A549 treated with RU486 at 1 μM for 4 hours (cell line): ENCODE measurements at places on chromosomes 4 and X. TPM values are rescaled to one million over a fixed set of nuclear protein-coding genes. Genes with fewer than 3 reads are reported as not detected.

The ZNF518B gene
- total RNA-seq, result 1.5 to 3.9 TPM (median 3.5 TPM) in 5 replicates

The UBQLN2 gene
- total RNA-seq, result 17.9 to 24.7 TPM (median 23.5 TPM) in 5 replicates

The GAGE12J gene
- not detected in 5 replicates for total RNA-seq

The KIF4A gene
- 24.2 to 29.0 TPM (median 27.9 TPM) in 5 replicates for total RNA-seq

The DUSP21 gene
- not detected in 5 replicates for total RNA-seq

The DGKQ gene
- total RNA-seq, result 4.0 to 7.9 TPM (median 6.9 TPM) in 5 replicates

The DAPP1 gene
- not detected in 5 replicates for total RNA-seq

The CLNK gene
- total RNA-seq, result not detected in 5 replicates

The SMARCA1 gene
- total RNA-seq, result 26.9 to 59.2 TPM (median 46.6 TPM) in 5 replicates

The BEX2 gene
- 7.5 to 12.9 TPM (median 10.3 TPM) in 5 replicates for total RNA-seq

The RPS6KA6 gene
- 3.1 to 6.9 TPM (median 6.1 TPM) in 5 replicates for total RNA-seq

The AFP gene
- 1.7 to 13.1 TPM (median 2.3 TPM) in 5 replicates for total RNA-seq

The MBNL3 gene
- total RNA-seq, result 0.30 TPM in 1 of 5 replicates, not detected in the others

The UGT2B11 gene
- total RNA-seq, result 0.11 to 0.14 TPM in 2 of 5 replicates, not detected in the others

The SMIM10L2A gene
- 0.15 to 0.24 TPM (median 0.19 TPM) in 5 replicates for total RNA-seq

The KLHL13 gene
- total RNA-seq, result 0.29 to 0.96 TPM (median 0.38 TPM) in 5 replicates

The CENPVL3 gene
- 0.09 to 0.21 TPM (median 0.13 TPM) in 3 of 5 replicates, not detected in the others for total RNA-seq

The GAGE12H gene
- total RNA-seq, result not detected in 5 replicates

The WDFY3 gene
- 6.3 to 8.6 TPM (median 7.8 TPM) in 5 replicates for total RNA-seq
